Lower lobe of right lung (tissue), 2 donors: ENCODE measurements at places on chromosomes 16 and 17.
A peak's percentile ranks its signal among the peaks of the same experiment; 100 is the strongest.

DNA sequence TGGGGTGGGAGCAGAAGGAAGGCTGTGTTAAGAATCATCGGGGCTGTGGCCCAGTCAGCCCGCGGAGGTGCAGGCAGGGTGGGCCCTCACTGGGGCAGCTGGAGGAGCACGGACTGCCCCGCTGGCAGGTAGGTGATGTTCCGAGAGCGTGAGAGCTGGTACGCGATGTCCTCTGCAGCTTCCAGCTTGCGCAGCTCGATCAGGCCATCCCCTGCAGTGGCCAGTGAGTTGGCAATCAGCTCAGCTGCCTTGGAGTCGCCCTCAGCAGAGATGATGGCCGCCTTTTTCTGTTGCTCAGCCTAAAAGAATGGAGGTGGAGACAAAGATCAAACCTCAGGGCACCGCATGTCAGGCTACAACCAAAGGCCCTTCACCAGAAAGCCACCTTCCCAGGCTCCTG is 9.8 kb downstream of the PHB1 start:
- H3K4me1 ChIP-seq = peaks cover 14% of the 10 kb centered on the region
- H3K36me3 ChIP-seq = peaks cover 71% of the 10 kb centered on the region
- DNase-seq = no peak
- H3K4me3 ChIP-seq = no peak overlapping the region
- H3K27ac ChIP-seq = no peak overlapping the region

GRCh38 chr17:76940738-76941350 is 72.6 kb downstream of the MGAT5B start:
- DNase-seq = no peak
- H3K27ac ChIP-seq = no peak overlapping the region
- no peaks in the 10 kb centered on the region for H3K27me3 ChIP-seq
- H3K4me3 ChIP-seq = no peak overlapping the region
- H3K4me1 ChIP-seq = no peaks in the 10 kb centered on the region

GRCh38 chr17:80663781-80664206 is 119.2 kb downstream of the RPTOR start:
- DNase-seq = peak; percentile 58
- H3K4me3 ChIP-seq = no peak overlapping the region
- peaks cover 21% of the 10 kb centered on the region for H3K4me1 ChIP-seq

- no peaks in the 10 kb centered on the region for H3K36me3 ChIP-seq
- H3K4me3 ChIP-seq = no peak overlapping the region
- no peak overlapping the region for H3K27ac ChIP-seq
Observed at GRCh38 chr16:80167657-80168390, 373.0 kb upstream of the DYNLRB2 start.

- H3K36me3 ChIP-seq = no peaks in the 10 kb centered on the region
- no peaks in the 10 kb centered on the region for H3K4me1 ChIP-seq
- no peak overlapping the region for H3K27ac ChIP-seq
- H3K4me3 ChIP-seq = no peak overlapping the region
- DNase-seq = no peak
- no peaks in the 10 kb centered on the region for H3K27me3 ChIP-seq
Observed at GRCh38 chr17:73133911-73134649, 30.7 kb upstream of the SSTR2 start.

DNA sequence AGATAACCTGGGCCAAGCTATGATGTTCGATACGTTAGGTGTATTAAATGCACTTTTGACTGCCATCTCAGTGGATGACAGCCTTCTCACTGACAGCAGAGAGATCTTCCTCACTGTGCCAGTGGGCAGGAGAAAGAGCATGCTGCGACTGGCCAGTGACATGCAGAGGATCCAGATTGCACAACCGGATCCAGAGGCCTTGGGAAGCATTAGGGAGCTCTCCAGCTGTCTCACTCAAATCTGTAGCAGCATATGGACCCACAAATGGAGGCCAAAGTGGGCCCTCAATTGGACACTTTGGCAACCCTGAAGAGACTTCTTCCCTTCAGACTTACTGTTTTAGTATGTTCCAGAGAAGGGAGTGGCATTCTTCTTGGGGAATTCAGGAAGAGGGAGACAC is 20.9 kb downstream of the PDZD9 start:
- no peak overlapping the region for H3K4me3 ChIP-seq
- peaks cover 99% of the 10 kb centered on the region for H3K36me3 ChIP-seq
- no peaks in the 10 kb centered on the region for H3K27me3 ChIP-seq
- H3K27ac ChIP-seq = no peak overlapping the region

- H3K27me3 ChIP-seq = no peaks in the 10 kb centered on the region
- H3K36me3 ChIP-seq = peaks cover 52% of the 10 kb centered on the region
- peaks cover 15% of the 10 kb centered on the region for H3K4me1 ChIP-seq
- peak; percentile 68 for DNase-seq
- peak overlapping the region; percentile 21 for H3K4me3 ChIP-seq
- peak overlapping the region; percentile 54 for H3K27ac ChIP-seq
Observed at GRCh38 chr17:82440469-82440981, 10.0 kb downstream of the CYBC1 start.

DNA sequence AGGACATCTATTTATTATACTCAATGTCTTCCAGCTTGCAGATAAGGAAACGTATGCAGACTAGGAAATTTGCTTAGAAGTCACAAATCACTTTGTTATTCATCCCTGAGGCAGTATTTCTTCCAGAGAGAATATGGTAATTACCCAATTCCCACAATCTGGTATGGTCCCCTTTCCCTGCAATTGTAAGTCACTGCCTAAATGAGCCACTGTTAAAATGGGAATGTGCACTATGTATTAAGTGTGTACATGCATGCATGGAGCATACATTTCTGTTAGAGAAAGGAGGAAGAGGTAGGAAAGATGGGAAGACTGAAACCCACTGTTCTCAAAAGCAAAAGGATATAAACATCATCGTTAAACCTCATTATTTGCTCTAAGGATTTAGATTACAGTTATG is 10.0 kb downstream of the NUFIP2 start:
- H3K27me3 ChIP-seq = no peaks in the 10 kb centered on the region
- H3K4me1 ChIP-seq = peaks cover 53% of the 10 kb centered on the region

DNA sequence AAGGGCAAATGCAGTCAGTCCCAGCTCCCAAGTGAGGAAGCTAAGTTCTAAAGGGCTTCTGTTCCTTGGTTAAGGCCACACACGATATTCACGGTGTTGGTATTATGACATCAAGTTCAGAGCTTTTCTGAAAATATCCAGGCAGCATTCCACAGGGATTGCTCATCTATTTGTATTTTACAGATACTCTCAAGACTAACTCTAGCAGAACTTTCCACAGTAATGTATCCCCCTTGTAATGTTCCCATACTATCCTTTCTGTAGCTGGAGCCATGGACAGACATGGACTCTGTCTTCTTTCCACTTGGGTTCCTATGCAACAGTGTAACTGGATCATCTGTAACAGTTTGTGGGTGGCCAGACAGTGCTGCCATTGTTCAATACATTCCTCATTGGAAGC is 13.5 kb downstream of the SDR42E1 start:
- H3K27ac ChIP-seq = no peak overlapping the region
- peaks cover 16% of the 10 kb centered on the region for H3K4me1 ChIP-seq
- H3K36me3 ChIP-seq = peaks cover 13% of the 10 kb centered on the region
- DNase-seq = no peak
- H3K27me3 ChIP-seq = no peaks in the 10 kb centered on the region

DNA sequence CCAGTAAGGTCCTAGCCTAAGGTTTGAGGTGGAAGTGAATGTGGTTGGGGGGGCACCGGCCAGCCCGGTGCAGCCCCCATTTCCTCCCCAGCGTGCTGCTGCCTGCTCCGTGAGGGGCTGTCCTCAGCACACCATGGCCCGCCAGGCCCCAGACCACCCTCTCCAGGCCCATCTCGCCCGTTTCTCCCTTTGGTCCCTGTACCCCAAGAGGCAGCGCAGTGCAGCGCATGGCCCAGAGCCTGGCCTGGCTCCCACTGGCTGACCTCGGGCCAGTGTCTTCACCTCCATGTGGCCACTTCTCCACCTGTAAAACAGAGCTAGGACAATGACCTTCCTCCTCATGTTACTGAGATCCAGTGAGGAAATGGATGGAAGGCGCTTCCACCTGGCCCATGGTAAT is 170.0 kb upstream of the GSE1 start:
- H3K4me3 ChIP-seq = no peak overlapping the region
- DNase-seq = no peak
- H3K27me3 ChIP-seq = no peaks in the 10 kb centered on the region

- peaks cover 10% of the 10 kb centered on the region for H3K4me1 ChIP-seq
- no peak for DNase-seq
- H3K4me3 ChIP-seq = no peak overlapping the region
- no peaks in the 10 kb centered on the region for H3K27me3 ChIP-seq
- H3K27ac ChIP-seq = no peak overlapping the region
Observed at GRCh38 chr16:88497561-88498462, 44.7 kb downstream of the ZFPM1 start.
